ENCODE measurements at places on chromosomes 2 and 18.

DNA sequence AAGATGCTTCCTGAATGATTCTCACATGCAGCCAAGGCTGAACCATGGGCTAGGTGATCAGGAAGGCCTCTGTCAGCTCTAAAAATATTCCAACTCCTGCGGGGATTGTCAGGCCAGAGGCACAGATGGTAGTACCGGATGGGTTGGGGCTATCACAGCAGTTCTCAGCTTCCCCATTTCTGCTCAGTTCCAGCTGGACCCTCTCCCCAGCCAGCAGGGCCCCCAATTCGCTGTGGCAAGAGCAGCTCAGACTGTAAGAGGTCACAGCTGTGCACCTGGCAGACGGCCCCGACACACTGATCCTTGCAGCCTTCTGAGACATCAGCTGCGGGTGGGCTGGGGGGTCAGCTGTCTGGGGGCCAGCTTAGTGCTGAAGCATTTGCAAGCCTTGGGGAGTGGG is 43.6 kb upstream of the TCF7L1 start:
- no peak for DNase-seq

DNA sequence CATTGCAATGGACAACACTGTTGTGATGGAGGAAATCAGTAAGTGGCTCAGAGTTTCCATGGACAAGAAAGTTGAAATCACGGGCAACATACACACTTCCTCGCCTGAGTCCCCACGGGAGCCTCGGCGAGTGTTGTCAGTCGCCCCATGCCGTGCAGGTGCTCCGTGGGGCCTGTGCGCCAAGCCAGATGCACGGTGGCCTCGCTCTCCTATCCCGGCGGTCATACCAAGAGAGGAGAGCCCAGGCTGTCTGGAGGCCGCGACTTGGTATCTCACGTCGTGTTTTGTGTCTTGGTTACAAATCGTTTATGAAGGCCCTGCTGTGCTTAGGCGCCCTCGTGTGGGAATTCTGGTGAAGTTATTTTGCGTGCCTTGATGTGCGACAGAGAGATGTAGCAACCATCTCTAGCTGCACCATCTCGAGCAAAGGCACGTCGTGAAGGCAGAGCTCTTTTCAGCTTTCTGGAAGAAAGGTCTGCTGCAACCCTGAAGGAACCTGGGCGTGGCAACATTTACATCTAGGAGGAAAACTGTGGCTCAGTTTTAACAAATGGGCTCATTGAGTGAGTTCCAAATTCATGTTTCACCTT is 21.8 kb downstream of the ATG4B start:
- DNase-seq: no peak

DNA sequence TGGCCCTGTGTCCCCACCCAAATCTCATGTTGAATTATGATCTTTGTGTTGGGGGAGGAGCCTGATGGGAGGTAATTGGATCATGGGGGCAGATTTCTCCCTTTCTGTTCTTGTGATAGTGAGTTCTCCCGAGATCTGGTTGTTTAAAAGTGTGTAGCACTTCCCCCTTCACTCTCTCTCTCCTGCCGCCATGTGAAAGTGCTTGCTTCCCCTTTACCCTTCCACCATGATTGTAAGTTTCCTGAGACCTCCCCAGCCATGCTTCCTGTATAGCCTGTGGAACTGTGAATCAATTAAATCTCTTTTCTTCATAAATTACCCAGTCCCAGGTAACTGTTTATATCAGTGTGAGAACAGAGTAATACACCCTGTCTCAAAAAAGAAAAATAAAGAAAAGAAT is 25.5 kb downstream of the LRRFIP1 start:
- no peak for DNase-seq

DNA sequence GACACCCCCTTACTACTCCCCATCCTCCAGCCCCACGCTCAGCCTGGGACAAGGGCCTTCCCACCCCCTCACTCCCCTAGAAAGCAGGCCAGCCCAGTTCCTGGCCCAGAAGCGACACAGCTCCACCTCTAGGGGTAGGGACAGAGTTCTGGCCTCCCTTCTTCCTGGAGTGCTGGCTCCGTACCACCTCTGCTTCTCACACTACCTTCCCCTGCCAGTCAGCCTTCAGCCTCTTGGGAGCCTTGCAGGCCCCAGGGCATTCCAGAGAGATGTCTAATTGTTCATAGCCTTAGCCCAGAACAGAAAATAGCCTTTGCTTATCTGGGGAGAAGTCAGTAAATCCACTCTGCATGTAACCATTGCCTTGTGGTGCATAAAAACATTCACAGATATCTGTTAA is 13.1 kb upstream of the CATIP start:
- DNase-seq: no peak

- DNase-seq: no peak
Observed at GRCh38 chr2:172843902-172844715, 108.5 kb downstream of the RAPGEF4 start.

DNA sequence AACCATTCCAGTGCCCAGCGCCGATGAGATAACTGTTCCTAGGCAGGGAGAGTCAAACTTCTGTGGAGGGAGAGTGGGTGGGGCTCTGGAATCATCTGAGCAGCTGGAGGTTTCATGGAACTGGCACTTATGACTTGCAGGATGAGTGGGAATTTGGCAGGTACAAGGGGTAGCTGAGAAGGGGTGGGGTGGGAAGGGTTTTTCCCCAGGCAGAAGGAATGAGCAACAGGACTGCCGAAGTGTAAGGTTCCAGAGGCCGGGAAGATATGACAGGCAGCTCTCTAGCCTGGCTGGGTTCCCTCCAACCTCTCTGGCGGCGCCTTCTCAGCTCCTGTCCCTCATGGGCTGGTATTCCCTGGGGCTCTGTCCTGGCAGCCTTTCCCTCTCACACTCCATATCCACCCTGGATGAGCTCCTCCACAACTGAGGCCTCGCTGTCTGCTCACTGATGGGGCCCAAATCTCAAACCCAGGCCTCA is 2.5 kb upstream of the TET3 start:
- no peak for DNase-seq

DNA sequence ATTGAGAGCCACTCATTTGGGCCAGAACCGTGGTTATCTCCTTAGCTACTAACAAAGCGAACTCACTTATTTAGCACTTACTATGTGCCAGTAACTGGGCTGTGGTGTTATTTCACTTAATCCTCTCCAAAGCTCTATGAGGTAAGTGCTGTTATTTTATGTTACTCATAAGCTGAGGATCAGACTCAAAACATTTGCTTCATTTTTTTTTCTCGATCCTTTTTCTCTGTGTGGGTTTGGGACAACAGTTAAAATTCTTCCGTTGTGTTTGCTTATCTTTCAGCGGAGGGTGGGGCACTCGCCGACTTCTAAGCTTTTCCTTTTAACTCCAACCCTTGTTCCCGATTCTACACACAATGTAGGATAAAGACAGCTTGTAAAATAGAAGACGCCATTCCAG is 52.8 kb downstream of the TMEM178A start:
- no peak for DNase-seq

DNA sequence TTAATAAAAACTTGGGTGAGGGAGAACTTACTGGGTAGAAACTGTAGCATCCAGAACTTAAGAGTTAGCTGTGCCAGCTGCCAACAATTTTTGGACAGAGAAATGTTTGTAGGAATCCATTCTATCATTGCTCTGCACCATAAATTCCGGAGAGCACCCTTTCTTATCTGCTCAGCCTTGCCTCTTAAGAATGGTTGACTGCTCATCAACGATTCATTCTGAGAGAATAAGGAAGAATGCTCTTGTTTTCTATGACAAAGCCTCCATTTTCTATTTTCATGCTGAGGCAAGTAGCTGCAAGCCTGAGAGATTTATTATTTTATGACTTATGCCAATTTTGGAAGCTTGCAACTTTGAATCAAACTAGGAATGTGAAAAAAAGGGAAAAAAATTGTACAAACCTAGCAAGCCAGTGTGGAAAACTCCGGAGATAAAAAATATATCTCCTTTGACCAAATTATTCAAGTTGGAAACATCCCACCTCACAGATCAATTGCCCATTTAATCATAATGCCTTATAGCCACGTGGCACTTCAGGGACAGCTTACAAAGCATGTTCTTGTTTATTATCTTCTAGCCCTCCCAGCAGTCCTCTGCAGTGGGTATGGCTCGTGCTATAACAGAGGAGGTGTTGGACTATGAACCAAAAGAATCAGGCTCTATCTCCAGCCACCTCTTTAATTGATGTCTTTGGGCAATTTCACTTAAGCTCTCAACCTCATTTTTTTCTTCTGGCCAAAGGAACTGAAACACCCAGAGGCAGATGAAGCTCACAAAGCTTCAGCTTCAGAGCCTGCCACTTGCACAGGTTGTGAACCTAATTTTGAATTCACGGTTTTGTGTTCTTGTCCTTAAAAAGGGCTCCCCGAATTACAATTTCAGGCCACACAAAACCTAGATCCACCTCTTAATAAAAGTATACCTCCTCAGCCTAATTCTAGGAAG is 40.9 kb upstream of the ATL2 start:
- DNase-seq: no peak

DNA sequence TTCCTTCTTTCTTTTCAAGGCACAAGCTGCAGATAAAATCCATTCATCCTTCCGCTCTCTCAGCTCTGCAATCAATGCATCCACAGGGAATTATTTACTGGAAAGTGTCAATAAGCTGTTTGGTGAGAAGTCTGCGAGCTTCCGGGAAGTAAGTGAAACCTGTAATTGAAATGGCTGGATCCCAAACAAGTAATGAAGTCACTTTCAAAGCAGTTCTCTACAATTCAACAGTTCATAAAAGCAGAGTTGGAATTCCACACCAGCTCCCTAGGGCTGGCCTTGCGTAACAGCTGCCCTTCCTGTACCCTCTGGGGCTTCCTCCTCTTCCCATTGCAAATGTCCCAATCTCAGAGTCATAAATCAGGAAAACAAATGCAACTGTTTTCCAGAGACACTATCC is 9.6 kb downstream of the SERPINB2 start:
- DNase-seq: no peak

DNA sequence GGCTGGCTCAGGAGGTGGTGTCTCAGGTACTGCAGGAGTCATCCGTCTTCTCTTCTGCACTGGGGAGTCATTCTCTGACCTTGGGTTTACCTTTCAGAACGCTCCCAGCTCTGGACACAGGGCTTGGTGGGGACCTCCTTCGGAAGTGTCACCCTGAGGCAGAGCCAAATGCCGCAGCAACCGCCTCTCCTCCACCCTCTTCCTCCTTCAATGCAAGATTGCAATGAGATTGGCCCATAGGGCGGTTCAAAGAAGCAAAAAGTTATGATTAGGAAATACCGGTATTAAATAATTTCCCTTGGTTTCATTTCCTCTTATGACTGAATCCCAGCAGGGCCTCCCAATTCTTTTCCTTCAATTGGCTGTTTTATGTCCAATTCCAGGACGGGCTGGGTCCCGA is 178.8 kb downstream of the ACKR3 start:
- DNase-seq: no peak

DNA sequence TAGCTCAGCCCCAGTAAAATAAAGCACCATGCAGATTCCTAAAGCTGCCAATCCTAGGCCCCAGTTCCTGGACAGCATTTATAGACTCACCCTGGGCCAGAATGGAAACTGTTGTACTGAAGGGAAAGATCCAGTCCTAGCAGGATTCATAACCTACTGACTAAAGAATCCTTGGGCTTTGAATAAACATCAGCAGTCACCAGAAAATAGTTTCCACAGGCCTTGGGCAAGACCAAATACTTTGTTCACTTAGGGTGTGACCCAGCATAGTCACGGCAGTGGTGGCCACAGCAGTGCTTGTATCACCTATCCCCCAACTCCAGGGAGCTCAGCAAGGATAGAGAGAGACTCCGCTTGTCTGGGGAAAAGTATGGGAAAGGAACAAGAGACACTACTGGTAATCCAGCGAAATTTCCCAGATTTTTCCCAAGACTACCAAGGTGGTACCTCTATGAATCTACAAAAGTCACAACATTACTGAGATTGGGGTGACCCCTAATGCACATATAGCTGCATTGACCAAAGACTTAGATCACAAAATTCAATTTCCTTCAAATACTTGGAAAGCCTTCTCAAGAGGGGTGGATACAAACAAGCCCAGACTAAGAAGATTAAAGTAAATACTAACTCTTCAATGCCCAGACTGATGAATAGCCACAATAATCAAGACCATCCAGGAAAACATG is 748.1 kb upstream of the LRATD1 start:
- no peak for DNase-seq

- no peak for DNase-seq
Observed at GRCh38 chr2:150909090-150909489, 352.6 kb downstream of the RBM43 start.

DNA sequence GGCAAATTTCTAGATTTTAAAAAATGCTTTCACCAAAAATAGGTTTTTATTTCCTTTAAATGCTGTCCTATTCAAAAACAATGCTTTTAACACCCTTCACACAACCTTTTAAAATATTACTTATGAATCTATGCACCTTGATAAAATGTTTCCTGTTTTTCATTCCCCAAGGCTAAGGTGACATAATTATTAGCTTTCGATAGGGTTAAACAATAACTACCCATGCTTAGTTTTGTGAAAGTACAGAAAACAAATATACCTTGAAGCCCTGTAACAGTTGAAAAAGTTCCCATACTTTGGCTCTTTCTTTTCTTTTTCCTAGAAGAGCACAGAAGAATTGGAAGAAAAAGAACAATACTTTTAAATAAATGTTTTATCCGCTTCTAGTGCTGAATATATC is 54.9 kb upstream of the ITPRID2 start:
- no peak for DNase-seq

- DNase-seq: no peak
Observed at GRCh38 chr2:10572701-10573100, 117.1 kb downstream of the NOL10 start.

- DNase-seq: no peak
Observed at GRCh38 chr2:79101024-79101423, 13.2 kb upstream of the REG1B start.

- no peak for DNase-seq
Observed at GRCh38 chr2:44920751-44921150, 20.8 kb upstream of the SIX3 start.

- DNase-seq: no peak
Observed at GRCh38 chr2:130840506-130840905, 3.8 kb downstream of the ARHGEF4 start.

- no peak for DNase-seq
Observed at GRCh38 chr2:26284132-26284531, 39.4 kb downstream of the HADHB start.

- DNase-seq: no peak
Observed at GRCh38 chr2:223203971-223204929, 152.3 kb downstream of the KCNE4 start.

GRCh38 chr18:48938827-48939204 is 11.9 kb downstream of the SMAD7 start:
- no peak for DNase-seq

- DNase-seq: no peak
Observed at GRCh38 chr2:34652636-34653035, 1053.5 kb upstream of the FAM98A start.

GRCh38 chr2:124698979-124699565 is 674.0 kb downstream of the CNTNAP5 start:
- no peak for DNase-seq

DNA sequence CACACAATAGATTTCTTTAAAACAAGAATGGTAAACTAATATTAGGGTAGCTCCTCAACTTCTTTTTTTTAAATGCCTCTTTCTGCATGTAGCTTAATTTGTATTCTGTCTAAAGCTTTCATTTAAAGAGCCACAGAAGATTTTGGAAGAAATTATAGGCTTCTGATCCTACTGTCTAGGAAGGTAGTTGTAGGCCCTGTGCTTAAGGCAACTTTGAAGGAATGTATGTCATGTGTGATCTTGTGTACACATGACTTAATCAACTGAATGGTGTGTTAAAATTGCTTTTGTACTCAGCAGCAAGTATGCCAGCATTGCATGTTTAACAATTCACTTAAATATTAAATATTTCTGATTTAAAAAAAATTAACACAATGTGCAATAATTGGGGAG is 51.5 kb upstream of the LYPD6 start:
- DNase-seq: no peak

Data from stimulated activated CD8-positive, alpha-beta memory T cell treated with anti-CD3 and anti-CD28 coated beads, Interleukin-7, amount 100 ng/mL, for 1 hour (primary cell).